ENCODE measurements at places on chromosomes 7 and 10.

DNA sequence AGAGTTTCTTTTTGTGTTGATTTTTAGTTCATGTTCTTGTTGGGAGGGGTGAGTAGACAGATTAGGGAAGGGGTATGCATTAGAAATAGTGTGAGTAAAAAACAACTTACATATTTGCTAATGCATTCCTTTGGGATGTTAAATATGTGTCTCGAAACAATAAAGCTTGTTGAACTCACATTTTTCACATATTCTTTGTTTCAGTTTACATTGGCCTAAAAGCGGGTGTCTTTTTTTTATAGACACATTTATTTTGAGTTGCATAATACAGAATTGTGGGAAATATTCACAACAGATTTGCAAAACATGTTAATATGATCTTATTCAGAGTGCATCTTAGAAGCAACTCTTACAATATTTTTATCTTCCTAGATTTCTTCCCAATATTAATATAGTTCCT, 337.5 kb upstream of the CNTNAP2 start:
- no peak for DNase-seq

DNA sequence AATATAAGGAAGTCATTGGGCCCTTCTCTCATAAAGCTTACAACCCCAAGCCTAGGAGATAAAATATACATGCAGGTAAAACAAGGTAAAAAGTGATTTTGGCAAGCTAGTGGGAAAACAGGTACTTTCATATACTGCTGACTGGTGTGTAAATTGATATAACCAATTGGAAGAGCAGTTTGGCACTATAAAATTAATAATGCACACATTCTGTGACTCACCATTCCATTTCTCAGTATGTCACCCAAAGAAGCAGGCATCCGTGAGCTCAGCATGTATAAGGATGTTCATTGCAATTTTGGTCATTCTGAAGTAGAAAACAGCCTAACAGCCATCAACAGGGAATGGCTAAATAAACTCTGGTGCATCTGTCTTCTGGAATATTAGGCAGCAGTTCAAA, 2.9 kb downstream of the MACROH2A2 start:
- no peak for DNase-seq

- DNase-seq, result no peak
Observed at GRCh38 chr10:127157089-127157488, 39.3 kb downstream of the INSYN2A start.

DNA sequence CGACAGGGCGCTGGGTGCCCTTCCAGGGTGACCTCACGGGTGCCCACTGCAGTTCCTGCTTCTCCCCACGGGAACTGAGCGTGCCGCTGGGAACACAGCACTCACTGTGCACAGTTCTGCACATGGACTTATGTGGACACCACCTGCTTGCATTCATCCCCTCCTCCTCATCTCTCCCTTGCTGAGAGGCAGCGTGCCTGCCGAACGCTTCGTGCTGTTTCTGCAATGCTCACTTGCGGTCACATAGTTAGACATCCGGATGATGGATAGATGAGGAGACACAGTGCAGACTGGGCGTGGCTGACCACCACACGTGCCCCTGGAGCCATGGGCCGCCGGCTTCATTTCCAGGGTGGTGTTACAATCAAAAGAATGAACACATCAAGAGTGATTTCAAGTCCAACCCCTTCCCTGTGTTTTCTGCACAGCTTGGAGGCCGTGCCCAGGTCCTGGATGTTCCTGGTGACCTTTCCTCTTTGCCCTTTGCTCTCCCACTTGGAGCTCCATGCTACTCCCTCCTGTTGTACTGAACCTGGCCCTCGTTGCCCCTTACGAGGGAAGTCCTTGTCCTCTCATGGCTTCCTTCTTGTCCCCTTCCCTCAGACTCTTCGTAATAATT, 119.4 kb downstream of the VIPR2 start:
- DNase-seq, result no peak

GRCh38 chr7:19091550-19092200, 25.8 kb downstream of the TWIST1 start:
- DNase-seq, result no peak

- no peak for DNase-seq
Observed at GRCh38 chr7:22728401-22729029, 1.5 kb downstream of the IL6 start.

DNA sequence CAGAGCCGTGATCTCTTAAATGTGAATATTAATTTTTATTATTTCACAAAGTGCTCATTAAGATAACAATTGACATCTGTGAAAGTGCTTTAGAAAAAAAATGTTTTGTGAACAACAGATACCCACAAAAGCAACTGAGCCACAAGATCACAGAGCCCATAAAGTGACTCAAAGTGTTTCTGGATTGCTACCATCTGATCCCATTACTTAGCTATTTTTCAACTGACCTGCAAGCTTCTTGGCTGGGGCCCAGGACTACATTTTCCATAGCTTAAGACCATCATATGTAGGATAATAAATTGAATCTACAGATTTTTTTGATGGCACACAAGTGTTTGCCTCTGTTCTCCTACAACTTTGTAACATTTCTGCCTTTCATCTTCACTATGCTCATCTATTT, 674.4 kb downstream of the PHTF2 start:
- no peak for DNase-seq

DNA sequence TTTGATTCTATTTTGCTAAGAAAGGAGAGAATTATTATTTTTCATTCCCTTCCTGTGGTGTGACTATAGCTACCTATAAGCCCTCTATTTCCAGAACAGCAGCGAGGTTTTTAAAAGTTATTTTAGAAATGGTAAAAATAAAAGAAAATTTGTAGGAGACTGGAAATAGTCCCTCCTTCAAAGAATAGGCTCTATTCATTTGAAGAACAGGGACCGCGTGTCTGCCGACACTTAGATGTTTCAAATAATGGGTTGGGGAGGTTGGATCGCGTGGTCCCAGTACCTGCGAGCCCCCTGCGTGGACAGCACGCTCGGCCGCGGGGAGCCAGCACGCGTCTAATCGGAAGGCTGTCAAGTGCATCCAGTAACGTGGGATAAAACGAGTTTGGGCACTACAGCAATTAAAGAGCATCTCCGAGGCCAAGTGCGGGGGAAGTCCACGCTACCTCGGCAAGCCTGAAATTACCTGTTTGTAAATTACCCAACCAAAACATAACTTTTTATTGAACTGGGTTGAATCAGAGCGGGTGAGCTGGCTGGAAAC, 1.0 kb downstream of the CACNA2D1 start:
- DNase-seq, result no peak

Measured in stimulated activated CD4-positive, alpha-beta T cell treated with anti-CD3 and anti-CD28 coated beads, TNF-alpha, amount 100 ng/mL, for 24 hours (primary cell).